ENCODE measurements at places on chromosomes 2 and 18.

DNA sequence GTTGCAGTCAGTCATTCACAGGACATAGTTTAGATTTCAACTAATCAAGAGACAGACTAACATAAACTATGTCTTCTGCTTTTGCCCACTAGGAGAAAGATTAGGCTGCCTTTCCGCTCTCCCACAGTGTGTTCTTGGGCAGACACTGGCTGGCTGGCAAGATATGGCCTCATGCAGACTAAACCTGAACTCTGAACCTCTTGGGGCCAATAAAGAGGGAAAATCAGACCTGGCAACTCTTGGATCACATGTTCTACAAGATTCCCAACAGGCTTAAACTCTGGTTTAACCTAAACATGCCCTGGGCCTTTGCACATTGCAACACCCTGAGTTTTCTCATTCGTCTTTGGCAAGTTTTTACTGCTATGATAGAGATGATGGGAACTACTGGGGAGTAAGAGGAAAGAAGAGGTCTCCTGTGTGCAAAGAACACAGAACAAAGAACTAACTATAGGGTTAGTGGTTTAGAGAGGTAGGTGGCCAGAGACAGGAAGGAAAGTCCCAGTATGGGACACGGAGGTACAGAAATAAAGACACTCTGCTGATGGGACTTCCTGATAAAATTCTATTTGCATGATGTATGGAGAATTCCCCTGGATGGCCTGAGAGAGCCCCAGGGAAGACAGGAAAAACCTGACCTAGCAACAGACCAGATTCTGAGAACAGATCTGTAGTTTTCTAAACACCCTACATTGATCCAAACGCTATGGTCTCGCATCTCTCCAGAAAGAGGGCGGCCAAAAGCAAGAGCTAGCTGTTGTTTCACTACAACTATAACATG, 2.0 kb upstream of the ATRAID start:
- DNase-seq, result no peak

GRCh38 chr2:236642584-236643291, 73.1 kb downstream of the ACKR3 start:
- no peak for DNase-seq

DNA sequence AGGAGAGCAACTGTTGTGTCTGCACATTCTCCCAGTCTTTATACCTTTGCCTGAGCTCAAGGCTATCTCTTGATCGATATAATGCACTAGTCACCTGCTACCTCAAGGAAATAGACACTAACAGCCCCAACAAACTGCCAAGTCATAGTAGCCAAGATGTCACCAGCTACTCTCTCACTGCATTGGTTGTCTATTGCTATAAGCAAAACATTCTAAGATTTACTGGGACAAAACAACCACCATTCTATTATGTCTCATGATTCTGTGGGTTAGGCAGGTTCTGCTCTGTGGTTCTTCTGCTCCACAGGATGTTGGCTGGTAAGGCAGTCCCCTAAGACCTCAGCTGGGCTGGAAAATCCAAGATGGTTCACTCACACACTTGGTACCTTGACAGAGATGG, 28.5 kb upstream of the MLPH start:
- DNase-seq, result no peak

DNA sequence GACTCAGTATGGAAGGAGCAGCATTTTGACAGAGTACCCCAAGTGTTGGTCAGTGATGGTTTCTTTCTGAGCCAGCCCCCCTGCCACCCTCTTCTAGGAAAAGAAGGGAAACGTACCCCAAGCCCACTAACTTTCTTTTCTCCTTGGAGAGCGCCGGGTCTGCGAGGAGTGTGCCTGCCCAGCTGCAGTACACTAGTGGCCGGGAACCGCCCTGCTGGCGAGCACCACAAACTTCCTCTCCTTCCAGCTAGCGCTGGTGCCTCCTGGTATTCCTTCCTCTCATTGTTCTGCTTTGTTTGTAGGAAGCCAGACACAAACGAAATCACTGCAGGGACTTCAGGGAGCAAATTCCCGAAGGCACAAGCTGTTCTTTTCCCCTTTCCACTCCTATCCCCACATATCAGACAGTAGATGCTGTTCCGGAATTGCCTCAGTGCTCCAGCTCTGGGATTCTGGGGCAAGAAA, 1.8 kb downstream of the CCDC85A start:
- DNase-seq, result no peak

- DNase-seq, result no peak
These were observed 143.6 kb downstream of the SPP2 start for GRCh38 chr2:234193977-234194563.
